ENCODE measurements at places on chromosomes 13 and 19.

DNA sequence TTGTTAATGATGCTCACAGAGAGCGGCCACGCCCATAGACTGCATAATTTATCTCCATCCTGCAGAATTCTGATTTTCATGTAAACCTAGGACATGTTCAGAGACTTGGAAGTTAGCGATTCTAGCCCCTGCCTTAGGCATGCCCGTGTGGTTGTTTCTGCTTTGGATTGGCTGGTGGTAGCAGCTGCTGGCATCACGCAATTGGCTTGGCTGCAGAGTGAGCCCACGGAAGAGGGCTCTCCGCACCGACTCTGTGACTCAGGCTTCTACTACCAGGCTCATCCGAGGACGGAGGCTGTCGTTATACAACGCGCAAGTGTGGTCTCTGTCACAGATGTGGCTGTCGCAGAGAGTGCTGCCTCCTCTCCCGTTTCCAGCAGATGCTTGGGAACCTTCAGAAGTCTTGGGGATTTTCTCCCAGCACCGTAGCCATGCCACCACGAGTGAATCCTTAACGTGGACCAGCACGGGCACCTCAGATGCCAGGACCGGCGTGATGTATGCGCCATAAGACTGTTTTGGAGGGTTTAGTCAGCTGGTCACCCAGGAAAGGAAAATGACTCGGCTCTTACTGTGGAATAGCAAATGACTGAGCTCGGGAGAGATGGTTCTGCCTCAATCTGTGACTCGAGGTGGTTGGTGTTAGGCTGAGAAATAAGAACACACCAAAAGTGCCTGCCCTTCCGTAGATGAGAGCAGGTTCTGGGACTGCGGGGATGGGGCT, 61.0 kb upstream of the F7 start:
- no peak for DNase-seq

DNA sequence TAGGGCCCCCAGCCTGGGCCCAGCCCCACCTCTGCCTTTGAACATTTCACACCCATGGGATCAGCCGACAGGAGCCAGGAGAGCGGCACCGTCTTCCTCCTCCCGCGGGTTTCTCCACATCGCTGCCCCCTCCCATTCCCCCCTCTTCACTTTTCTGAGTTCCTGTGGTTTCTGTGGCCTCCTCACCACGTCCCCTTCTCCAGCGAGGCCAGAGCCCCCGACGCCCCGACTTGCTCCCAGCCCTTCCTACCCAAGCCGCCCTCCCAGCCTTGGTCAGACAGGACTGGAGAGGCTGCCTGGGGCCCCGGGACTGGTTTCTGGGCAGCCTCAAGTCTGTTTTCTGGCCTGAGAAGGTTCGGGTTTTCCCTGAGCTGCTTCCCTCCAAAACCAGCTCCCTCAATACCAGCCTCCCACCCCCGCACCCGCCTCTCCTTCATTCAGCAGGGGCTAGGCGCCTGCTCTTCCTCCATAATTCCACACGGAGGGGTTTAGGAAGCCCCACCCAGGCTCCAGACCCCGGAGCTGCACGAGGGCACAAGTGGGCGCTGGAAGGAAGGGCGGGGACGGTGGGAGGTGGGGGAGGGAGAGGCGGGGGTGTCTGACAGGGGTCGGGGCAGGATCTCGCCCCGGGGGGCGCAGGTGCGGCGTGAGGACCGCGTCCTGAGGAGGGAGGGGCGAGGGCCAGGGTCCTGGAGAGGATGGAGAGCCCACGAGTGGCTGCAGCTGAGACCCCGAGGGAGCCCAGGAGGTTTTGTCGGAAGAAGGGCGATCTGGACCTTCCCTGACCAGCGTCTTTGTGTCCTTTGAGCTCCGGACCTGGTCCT, 4.0 kb upstream of the SIGLEC10 start:
- no peak for DNase-seq

DNA sequence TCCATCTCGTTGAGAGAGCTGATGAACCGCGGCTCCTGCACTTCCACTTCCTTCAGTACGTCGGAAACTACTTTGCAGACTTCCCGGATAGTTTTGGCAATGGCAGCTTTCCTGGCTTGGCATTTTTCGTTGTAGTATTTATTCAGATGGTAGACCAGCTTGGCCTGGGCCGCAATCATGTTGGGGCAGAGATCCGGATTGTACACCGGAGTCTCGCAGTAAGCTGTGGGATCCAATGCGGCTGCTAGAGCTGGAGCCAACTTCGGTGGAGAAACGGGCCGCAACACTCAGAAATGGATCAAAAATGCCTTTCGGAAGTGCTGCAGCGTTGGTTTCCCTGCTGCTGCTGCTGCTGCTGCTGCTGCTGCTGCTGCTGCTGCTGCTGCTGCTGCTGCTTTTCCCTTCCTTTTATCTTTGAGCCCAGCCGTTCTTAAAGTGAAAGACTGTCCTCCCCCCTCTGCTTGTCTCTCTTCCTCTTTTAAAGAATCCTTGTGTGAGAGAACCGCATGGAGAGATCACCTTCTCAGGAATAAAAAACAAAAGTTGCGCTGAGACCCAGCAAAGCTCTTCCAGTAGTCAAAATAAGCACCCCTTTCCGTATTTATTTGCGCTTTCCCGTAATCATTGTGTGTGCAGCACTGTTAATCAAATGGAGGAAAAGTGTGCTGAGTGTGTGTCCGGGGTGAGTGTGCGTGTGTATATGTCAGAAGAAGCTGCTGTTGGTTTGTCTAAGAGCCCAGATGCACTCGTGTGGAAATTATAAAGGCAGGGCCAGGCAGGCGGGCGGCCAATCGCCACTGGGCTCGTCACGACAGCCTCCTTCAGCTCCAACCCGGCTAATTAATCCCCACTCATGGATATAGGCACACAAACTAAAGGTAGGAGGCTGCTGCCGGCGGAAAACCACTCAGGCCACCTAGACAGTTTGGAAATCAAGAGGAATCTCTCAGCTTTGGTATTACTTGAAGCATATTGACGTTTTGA, at the start of gene MAB21L1:
Gene MAB21L1 (minus strand): TSS at position 730 of the 984 bp plus-strand sequence. CDS start 551 bp downstream, at position 179.
- no peak for DNase-seq

GRCh38 chr19:38425222-38425809, 703 bp downstream of the RASGRP4 start:
- DNase-seq: no peak

DNA sequence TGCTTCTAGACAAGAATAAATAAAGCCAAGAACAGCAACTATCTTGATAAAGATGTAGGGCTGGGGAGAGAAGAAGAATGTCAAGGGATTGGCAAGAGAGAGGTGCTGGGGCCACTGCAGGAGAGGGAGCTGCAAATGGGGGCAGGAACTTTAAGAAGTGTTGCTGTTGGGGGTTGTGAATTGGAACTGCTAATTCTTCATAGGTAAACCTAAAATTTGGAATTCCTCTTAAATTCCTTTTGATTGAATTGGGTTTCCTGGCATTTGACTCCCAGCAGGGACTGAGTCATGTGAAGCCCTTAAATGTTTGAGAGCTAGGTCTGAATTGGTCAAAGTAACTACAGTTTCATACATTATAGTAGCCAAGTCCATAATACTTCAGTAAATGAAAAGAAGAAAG, 305.6 kb upstream of the TMTC4 start:
- no peak for DNase-seq

DNA sequence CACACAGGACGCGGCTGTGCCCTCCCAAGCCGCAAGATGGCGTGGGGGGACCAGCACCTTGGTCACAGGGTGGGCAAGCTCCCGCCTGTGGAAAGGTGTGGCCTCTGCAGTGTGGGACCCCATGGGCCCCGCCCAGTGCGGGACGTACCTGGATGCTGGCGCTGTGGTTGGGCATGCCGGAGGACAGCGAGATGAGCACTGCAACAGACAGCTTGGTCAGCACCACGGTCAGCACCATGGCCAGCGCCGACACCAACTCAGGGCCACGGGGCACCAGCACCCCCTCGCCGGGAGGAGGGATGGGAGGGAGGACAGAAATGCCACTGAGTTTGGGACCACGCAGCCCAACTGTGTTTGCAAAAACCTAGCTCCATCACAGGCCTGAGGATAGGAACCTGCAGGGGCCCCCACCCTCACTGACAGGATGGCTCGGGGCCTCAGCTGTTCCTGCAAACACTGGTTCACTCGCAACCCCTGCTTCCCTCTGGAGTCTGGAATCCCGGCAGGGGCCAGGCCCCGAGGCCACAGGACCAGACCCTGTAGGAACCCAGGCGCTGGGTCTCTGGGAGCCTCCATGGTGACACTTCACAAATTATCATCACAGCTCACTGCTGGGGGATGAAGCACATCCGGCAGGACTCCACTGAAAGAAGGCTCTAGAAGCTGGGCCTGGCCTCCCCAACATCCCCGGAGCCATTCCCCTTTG, 27.1 kb downstream of the IZUMO4 start:
- DNase-seq: no peak

DNA sequence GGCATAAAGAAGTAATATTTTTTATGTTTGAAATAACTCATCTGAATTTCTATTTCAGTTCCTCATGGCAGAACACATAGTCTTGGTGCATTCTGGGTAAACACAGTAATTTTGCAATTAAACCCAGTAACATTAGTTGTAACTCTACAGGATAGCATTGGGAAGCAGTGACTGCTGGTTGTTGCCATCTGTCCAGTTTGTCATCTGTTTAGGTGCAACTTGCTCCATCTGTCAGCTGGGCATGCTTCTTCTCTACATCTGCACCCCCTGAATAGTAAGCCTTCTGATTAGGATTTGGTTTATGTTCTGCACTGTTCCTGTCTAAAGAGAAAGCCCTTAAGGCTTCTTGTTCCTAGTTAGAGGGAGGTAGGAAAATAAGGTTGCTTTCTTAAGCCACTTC, 63.5 kb upstream of the CSNK1A1L start:
- DNase-seq: no peak

DNA sequence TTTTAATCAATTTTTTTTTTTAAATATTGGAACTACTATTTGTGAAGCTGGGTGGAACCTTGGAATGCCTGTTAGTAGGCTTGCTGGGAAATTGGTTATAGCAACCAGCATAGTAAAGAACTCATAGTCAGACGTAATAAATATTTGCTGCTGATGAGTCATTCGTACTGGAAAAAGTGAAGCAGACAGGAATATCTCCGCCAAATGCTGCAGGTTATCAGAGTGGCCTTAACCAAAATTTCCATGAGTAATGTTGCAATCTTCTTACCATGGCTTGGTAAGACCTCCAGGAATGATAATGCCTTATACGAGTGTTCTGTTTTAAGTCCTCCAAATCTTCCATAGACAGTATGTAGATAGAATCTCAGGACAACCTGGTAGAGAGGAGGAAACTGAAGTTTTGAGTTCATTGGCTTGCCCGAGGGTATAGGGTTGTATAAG, 34.2 kb downstream of the MBNL2 start:
- no peak for DNase-seq

GRCh38 chr13:45468635-45469034, 3.9 kb downstream of the COG3 start:
- no peak for DNase-seq

DNA sequence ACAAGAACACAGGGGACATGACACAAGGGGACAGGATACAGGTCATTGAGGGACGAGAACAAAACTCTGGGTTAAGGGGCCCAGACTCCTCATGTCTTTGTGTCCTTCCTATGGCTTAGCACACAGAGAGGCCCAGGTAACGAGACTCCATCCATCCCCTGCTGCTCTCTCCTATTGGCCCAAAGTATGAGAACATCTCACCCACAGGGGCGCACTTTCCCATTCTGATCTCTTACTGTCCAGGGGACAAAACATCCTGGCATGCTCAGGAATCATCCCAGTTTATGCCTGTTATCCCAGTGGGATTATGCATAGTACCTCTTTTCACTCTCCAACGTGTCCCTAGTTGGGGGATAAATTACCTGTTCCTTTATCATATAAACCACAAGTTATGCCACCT, 19.2 kb downstream of the C13orf42 start:
- DNase-seq: no peak

DNA sequence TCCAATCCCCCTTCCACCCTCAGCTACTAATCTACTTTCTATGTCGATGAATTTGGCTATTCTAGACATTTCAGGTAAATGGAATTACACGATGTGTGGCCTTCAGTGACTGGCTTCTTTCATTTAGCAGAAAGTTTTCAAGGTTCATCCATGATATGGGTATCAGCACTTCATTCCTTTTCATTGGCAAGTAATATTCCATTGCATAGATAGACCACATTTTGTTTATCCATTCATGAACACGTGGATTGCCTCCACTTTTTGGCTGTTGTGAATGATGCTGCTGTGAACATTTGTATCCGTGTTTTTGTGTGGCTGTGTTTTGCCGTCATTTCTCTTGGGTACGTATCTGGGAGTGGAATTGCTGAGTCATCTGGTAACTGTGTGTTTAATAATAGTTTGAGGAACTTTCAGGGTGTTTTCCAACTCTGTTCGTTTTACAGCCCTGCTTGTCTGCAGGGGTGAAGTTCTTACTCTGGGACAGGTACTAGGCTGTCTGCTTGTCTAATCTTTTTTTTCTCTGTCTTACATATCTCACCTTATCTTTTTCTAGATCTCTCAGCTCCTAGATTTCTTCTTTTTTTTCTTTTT, 32.5 kb downstream of the MARK4 start:
- DNase-seq: no peak

GRCh38 chr13:52447354-52447753, 3.1 kb downstream of the VPS36 start:
- no peak for DNase-seq

GRCh38 chr19:54084410-54084809, 3.2 kb upstream of the TARM1 start:
- DNase-seq: no peak

DNA sequence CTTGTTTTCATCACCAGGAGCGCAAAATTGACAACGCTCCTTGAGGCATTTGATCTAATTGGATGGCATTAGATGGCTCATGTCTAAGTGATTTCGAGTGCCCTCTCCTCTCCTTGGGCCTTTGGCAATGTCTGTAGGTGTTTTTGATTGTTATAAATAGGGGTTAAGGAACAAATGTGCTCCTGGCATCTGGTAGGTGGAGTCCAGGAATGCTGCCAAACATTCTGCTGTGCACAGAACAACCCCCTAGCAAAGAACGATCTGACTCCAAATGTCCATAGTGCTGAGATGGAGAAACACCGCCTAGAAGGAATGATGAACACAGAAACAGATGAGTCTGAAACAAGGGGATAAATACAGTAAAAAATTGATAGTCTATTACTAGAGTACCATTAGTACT, 68.0 kb upstream of the C1QTNF9B start:
- no peak for DNase-seq

GRCh38 chr19:38846097-38846496, 3.7 kb downstream of the HNRNPL start:
- DNase-seq: no peak

GRCh38 chr13:100988921-100989320, 314.3 kb upstream of the TMTC4 start:
- DNase-seq: no peak
